ENCODE measurements at places on chromosomes 5 and 9. TPM values are rescaled to one million over a fixed set of nuclear protein-coding genes. Genes with fewer than 3 reads are reported as not detected.
A peak's percentile ranks its signal among the peaks of the same experiment; 100 is the strongest.

DNA sequence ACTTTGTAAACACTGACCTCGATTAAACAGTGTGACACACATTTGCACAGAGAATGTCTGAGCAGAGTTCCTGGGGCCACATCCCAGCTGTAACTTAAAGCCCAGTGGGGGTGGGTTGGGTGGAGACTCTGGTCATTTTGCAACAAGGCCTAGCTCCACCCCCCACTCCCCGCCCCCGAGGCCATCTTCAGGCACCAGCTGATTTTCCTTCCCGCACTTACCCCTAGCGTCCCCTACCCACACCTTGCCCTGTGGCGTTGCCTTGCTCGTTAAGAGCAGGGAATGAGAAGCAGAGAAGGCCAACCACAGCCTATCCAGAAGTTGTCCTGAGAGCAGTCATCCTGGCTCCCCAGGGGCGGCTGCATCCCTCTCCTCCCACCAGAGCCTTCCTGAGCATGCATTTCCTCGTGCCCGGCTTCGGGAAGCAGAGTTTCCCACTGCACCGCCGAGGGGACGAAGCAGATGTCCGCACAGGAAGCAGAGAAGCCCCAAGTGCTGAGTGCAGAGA is 101.7 kb upstream of the SARDH start:
- H3K36me3 ChIP-seq = no peaks in the 10 kb centered on the region
- H3K27ac ChIP-seq = no peak overlapping the region
- H3K4me3 ChIP-seq = no peak overlapping the region
- no peaks in the 10 kb centered on the region for H3K4me1 ChIP-seq
- H3K27me3 ChIP-seq = no peaks in the 10 kb centered on the region
- DNase-seq = no peak

- no peak overlapping the region for H3K27ac ChIP-seq
- DNase-seq = no peak
- H3K4me3 ChIP-seq = no peak overlapping the region
- no peaks in the 10 kb centered on the region for H3K4me1 ChIP-seq
- no peaks in the 10 kb centered on the region for H3K36me3 ChIP-seq
Measured at GRCh38 chr9:138071292-138071691, 193.7 kb downstream of the CACNA1B start.

- no peak overlapping the region for H3K4me3 ChIP-seq
- no peaks in the 10 kb centered on the region for H3K4me1 ChIP-seq
- DNase-seq = no peak
Measured at GRCh38 chr5:42881416-42882117, 69.9 kb upstream of the SELENOP start.

- H3K4me1 ChIP-seq = no peaks in the 10 kb centered on the region
- H3K4me3 ChIP-seq = no peak overlapping the region
- H3K27ac ChIP-seq = no peak overlapping the region
- no peaks in the 10 kb centered on the region for H3K36me3 ChIP-seq
- DNase-seq = no peak
Measured at GRCh38 chr5:8585230-8586018, 716.5 kb downstream of the MTRR start.

DNA sequence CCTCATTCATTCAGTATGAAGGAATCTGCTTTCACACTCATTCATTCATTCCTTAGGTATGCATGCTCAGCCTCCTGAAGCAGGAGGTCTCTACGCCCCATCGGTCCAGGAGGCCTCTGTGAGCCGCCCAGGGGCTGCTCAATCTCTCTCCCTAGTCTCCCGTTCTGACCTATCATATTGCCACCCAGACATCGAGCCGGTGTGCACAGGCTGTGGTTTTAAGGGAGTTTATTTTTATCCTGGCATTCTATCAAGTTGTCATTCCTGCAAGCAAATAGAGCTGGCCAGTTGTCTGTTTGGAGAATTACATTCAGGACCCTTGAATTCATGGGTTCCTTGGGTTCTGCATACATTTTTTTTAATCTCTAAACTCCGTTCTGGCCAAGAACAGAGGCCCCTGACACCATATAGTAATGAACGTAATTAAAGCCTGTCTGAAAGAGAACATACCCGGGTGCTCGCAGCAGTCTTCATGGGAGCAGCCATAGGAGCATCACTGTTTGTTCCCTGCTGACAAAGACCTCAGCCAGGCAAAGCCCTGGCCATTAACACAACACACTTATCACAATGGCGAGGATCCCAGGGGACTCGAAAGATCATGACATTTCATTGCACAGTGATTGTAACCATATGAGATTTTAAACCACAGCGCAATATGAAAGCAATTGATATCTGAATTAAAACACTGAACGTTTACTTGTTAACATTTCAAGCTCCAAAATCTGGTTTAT is 80.9 kb downstream of the ADAMTS16 start:
- no peak overlapping the region for H3K27ac ChIP-seq
- no peak for DNase-seq
- no peaks in the 10 kb centered on the region for H3K4me1 ChIP-seq
- no peak overlapping the region for H3K4me3 ChIP-seq

DNA sequence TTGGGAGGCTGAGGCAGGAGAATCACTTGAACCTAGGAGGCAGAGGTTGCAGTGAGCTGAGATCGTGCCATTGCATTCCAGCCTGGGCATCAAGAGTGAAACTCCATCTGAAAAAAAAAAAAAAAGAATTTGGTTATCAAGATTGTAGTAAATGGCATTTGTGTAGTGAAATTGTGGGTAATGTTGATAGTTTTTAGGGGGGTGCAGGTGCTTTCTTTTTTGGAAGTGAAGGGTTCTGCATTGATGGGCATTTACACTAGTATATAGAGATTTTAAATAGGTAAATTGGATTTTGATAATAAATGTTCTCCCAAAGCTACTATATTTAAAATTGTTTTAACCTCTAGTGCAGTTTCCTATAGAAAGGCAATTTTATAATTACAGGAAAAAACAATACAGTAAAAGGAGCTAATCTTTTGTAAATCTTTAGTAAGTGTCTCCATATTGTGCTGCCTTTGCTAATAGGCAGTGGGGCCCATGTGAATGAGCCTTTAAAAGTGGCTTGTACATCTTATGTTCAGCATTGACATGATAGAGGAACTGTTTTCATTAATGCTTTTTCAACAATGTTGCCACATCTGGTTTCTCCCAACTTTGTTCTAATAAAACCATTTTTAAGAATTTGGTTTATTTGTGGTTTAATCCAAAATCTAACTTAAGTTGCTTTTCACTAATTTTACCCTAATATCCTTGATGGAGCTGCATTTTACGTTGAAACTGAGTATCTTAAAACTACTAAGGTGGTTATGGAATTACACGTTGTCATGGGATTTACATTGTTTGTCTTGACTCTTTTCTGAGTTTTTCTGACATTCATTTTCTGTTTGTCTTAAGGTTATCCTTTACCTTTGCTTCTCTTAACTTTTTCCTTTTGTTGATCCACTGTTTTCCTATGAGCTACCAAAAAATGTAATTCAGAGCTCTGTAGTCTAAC is 11.1 kb downstream of the MATR3 start:
- H3K4me1 ChIP-seq = peaks cover 30% of the 10 kb centered on the region
- H3K4me3 ChIP-seq = no peak overlapping the region
- DNase-seq = no peak
- 0 out of 2 replicates have a peak overlapping the region, but pooled peaks have one; percentile 23 for H3K27ac ChIP-seq

DNA sequence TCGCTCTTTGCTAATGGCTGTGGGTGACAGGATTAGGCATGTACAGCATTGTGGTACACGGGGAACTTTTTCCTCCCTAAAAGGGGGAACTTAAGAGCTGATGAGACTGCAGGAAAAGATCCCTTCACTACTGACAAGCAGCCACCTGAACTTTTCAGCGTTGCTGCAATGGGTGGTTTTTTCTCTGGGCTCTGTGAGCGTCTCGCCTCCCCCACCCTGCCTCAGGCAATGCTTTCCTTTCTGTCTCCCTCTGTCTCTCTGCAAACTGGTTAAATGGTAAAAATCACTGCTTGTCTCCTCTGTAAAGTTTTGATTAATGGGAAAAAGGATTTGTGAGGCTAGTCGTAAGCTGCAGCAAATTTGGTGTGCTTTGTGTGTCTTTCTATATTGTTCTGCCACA is 20.3 kb downstream of the HSD17B3 start:
- no peak for DNase-seq
- H3K27ac ChIP-seq = no peak overlapping the region
- no peaks in the 10 kb centered on the region for H3K27me3 ChIP-seq
- H3K36me3 ChIP-seq = no peaks in the 10 kb centered on the region
- no peak overlapping the region for H3K4me3 ChIP-seq

- H3K4me3 ChIP-seq = no peak overlapping the region
- no peak for DNase-seq
- no peaks in the 10 kb centered on the region for H3K4me1 ChIP-seq
- H3K27me3 ChIP-seq = peaks cover 33% of the 10 kb centered on the region
- H3K27ac ChIP-seq = no peak overlapping the region
Measured at GRCh38 chr5:153896117-153896516, 142.6 kb downstream of the FAM114A2 start.

GRCh38 chr5:35803191-35803651 is 53.5 kb upstream of the IL7R start:
- H3K36me3 ChIP-seq = no peaks in the 10 kb centered on the region
- H3K4me3 ChIP-seq = no peak overlapping the region
- DNase-seq = no peak

GRCh38 chr5:109041317-109041716 is 293.6 kb downstream of the FER start:
- H3K4me1 ChIP-seq = no peaks in the 10 kb centered on the region
- H3K4me3 ChIP-seq = no peak overlapping the region
- no peak for DNase-seq
- H3K27me3 ChIP-seq = no peaks in the 10 kb centered on the region
- no peaks in the 10 kb centered on the region for H3K36me3 ChIP-seq

Gene AK3
- 34.0 TPM for total RNA-seq

Gene SH3RF2
- 37.2 TPM for total RNA-seq

Gene MIGA2
- 40.7 TPM for total RNA-seq

Gene FBXL7
- total RNA-seq = not detected

Gene NUTM2G
- total RNA-seq = not detected

All from PC-9 (cell line).